NCI-H2227 treated with DMSO at 0.1 percent for 48 hours (cell line): ENCODE measurements at places on chromosomes 4 and X.

- DNase-seq: no peak
These were observed 351 bp upstream of the SLC30A9 start for GRCh38 chr4:41989994-41990364.

DNA sequence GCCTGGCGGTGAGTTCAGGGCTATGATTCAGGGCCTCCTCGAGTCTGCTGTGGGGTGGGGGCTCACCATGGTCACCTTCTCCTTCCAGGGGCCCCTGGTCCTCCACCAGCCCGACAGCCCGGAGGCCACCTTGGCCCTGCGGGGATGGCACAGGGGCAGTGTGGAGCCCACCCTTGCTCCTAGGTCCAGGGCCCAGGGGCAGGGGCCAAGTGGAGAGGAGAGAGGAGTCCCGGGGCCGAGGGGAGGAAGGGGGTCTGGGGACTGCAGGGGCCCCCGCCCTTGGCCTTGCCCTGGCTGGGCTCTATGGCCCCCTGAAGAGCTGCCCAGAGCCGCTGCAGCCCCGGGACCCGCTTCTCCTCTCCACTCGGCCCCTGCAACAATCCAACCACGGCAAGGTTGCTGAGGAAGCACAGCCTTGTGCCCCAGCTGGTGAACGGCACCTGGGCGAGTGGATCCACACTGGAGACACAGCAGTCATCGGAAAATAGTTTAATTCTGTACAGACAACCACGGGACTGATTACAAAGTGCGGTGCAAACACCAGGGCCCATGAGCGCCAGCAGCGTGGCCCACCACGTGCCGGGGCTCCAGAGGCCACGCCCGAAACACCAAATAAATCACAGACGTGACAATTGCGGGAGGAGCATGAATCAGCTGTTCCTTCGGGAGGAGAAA, 23.0 kb upstream of the CPLX1 start:
- no peak for DNase-seq

GRCh38 chr4:18566970-18567799, 545.6 kb upstream of the LCORL start:
- DNase-seq: no peak

GRCh38 chr4:54371173-54371572, 142.1 kb downstream of the PDGFRA start:
- DNase-seq: no peak

- DNase-seq: no peak
These were observed 81.5 kb upstream of the PACRGL start for GRCh38 chr4:20618731-20619130.

DNA sequence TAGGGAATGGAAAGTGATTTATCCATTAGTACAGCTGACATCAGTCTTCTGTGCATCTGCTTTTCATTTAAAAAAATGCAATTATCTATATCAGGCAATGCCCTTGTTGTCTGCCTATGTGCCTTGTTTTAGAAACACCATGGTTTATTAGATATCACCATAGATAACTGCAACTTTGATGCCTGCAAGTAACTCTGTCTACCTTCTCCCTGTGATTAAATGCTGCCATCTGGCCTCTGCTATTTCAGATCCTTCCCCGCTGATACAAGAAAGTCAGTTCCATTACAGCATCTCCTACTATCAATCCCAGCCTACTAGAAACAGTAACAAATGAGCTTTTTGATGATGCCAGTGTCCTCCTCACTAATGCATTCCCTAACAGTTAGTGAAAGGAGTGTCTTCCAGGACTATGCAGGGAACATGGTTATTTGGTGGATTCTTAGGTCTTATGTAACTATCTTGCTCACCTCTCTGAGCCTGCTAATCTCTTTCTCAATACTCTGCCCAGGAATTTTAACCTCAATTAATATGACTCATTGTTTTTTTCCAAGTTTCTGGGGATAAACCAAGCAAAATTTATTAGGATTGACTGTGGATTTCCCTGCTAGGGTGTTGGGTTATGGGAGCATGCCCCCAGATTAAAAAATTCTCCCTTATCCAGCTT, 444.9 kb downstream of the RAPGEF2 start:
- no peak for DNase-seq

DNA sequence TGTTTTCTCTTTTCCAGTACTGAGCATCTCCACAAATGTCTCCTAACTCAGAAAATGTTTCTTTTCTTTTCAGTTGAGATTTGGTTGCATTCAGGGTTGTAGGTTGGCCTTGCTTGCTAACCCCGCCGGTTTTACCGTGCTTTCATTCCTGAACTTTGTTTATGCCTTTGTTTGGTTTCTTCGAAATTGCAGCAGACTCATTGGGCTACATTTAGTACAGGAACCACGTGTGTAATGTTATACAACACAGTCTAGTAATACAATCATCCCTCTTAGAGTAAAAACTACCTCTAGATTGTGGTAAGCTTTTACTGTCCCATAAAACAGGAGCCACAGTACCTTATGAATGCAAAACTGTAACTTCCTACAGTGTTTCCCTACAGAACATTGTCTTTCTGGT, 57.9 kb downstream of the CCKAR start:
- no peak for DNase-seq

DNA sequence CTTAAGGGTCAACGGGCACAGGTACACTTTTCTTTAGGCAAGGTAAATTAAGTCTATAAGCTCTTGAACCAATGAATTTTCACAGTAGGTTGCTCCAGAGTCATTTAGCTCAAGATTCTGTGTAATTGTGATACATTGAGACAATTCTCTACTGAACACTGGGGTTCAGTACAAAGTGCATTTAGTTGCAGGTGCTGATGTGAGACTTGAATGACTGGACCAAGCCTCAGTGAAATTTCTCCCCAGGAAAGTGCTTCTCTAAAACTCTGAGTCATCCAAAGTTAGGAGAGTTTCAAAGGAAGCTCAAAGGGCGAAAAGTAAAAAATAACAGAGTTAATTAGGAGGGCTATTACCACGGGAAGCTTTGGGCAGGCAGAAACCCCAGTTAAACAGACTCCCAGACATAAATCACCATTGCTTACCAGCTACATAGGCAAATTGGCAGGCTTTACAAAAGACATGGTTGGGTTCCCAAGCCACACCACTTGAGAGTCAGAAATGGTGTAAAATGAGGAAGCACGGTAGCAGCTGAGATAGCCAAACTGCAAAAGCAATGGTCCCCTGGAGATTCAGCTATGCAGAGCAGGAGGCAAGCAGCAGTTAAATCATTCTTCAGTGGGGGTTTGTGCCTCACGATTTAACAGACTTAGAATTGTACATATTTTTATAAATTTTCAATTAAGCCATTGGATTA, 202.6 kb downstream of the PCDH19 start:
- DNase-seq: no peak

GRCh38 chrX:2785538-2785937, 33.7 kb downstream of the XG start:
- DNase-seq: no peak

DNA sequence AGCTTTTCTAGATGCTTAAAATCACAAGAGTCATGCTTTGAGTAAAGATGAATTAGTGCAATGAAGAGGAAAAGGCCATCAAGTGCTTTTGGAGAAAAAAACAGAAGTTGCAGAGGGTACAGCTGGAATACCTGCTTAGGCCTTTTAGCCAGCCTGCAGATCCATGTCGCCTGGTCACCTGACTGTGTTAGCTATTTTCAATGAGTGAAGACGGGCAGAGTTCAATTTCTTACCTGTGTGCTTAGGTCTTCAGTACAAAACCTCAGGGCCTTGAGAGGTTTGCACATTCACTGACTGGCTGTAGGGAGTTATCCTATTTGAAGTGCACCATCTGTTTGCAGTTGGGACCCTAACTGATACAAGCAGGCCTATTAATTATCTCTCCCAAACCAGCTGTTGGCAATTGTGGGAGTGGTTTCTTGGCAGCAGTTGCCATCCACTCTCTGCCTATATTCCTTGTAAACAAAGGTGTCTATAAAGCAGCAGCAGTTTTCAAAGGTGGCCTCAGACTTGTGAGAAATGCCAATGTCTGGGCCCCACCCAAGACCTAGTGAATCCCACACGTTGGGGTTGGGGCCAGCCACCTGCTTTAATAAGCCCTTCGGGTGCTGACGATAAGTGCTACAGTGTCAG, 16.3 kb upstream of the FAT1 start:
- DNase-seq: no peak

GRCh38 chr4:15592799-15593198, 62.4 kb downstream of the FBXL5 start:
- no peak for DNase-seq

DNA sequence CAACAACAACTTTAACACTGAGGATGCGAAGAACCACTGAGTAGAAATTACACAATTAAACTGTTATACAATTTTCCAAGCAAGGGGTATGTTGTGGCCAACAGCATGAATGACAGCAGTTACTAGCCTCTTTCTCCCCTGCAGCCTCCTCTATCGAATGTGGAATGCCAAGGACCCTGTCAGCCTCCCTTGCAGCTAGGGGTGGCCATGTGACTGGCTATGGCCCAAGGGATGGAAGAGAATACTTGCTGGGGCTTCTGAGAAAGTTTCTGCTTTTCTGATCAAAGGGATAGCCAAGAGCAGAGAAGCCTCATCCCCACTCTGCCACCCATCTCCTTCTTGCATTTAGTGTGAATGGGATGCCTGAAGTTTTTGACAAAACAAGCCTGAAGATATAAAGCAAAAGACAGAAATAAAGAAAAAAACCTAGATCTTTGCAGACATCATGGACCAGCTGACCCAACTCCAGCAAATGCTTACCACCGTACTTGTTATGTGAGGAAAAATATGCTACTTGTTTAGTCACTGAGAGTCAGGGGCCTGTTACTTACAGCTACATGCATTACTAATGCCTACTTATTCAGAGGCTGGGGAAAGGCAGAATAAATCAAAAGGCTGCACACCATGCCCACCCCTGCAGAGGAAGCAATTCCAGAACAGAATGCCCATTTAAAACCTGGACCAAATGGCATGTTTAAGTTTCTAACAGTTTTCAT, 32.0 kb downstream of the DCTD start:
- DNase-seq: no peak

- no peak for DNase-seq
These were observed 182.2 kb upstream of the ATOH1 start for GRCh38 chr4:93646233-93646930.

DNA sequence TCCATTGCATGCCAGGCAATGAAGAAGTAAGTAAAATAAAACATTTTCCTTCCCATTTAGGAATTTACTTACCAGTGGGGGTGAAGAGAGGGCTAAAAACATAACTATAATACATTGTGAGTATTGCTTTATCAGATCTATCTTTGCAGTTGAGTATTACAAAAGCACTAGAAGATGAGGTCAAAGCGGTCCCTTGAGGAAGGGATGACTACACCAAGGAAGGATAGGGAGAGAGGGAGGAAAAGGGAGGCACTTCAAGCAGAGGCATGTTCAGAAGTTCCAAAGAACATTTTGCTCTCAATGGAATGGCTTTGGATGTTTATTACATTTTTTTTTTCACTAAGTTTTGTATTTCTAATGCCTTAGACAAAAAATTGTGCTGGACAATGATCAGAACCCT, 127.8 kb downstream of the TET2 start:
- DNase-seq: no peak

- DNase-seq: no peak
These were observed 1.3 kb downstream of the TMEM165 start for GRCh38 chr4:55397126-55397436.
